ENCODE measurements at places on chromosomes 5 and 9.

DNA sequence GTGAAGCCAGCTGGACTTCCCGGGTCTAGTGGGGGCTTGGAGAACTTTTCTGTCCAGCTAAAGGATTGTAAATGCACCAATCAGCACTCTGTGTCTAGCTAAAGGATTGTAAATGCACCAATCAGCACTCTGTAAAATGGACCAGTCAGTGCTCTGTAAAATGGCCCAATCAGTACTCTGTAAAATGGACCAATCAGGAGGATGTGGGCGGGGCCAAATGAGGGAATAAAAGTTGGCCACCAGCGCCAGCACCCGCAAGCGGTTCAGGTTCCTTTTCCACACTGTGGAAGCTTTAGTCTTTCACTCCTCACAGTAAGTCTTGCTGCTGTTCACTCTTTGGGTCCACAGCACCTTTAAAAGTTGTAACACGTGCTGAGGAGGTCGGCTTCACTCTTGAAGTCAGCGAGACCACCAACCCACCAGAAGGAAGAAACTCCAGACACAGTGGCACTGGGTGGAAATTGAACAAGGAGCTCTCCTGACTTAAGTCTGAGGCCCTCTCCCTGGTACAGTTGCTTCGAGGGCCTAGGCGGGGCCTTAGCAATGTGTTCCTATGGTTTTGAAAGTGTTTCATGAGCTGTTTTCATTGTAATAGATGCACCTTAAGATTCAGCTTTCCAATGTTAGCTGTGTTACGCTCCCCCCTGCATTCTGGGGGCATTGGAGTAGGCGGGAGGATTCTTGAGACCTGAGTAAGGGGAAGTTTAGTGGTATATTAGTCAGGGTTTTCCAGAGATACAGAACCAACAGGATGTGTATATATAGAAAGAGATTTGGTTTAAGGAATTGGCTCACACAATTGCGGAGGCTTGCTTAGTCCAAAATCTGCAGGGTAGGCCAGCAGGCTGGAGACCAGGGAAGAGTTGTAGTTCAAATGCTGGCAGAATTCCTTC lies 21.5 kb upstream of the MYO10 start:
- DNase-seq, result no peak

DNA sequence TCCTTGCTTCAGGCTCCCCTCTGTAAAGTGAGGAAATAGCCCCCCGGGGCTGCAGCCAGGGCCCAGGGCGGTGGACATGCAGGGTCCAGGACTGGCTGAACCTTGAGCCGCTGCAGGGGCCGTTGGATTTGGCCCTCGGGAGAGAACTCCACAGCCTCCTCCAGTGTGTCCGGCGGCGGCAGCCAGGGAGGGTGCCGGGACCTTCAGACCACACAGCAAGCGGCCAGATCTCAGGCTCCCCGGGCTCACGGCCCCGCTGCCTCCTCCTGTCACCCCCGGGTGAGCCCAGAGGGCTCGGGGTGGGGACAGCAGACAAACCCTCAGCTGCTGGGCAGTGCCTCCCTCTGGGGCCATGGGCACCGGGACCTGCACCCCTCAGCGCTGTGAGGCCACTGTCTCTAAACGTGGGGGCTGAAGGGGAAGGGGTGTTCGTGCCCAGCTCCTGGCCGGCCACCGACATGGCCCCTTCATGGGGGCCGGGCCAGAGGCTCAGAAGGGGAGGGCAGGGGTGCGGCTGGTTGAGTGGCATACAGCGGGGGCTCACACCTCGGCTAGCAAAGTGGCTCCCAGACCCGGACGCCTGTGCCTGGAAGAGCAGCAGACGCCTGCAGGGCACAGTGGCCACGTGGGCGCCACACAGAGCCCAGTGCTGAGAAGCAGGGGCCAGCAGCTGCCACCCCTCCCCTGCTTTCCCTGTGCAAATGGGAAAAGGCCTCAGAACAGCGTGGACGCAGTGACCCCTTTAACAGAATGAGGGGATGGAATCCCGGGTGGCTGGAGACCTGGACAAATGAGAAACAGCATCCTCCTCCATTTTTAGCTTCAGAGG lies 19.7 kb downstream of the SLC9A3 start:
- no peak for DNase-seq

DNA sequence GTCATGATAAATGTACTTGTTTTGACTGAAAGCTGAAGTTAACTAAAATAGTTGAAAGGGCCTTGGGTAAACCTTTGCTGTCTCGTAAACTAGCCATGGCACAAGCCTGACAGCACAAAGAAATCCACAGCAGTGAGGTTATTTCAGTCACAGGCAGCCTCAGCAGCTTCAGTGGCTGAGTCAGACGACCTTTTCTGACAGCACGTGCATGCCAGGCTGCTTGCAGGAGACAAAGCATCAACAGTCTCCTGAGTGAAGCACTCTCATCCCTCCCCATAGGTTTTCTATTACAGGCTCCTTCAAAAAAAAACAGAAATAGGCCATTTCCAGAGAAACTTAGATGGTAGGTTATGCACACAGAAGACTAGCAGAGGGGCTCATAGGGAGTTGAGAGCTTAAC lies 34.6 kb downstream of the OXCT1 start:
- no peak for DNase-seq

GRCh38 chr9:110156902-110157301 lies 51.1 kb downstream of the C9orf152 start:
- no peak for DNase-seq

- DNase-seq, result no peak
Observed at GRCh38 chr5:31733371-31733770, 94.4 kb downstream of the PDZD2 start.

DNA sequence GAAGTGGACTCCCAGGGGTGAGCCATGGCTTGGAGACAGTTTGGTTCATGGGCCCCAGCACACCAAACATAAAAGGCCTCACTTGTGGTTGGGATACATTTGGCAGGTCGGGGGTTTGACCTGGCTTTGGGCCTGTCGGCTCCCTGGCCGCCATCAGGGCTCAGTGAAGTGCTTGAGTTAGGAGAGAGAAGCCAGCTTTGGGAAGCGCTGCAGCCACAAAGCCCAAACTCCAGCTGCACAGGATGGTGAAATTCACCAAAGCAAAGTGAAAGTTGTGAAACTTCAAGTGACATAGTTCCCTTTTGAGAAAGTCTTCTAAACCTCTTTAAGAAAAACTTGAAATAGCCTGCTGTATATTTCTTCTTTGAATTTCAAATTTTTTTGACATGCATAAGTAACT lies 27.5 kb downstream of the SLC46A2 start:
- DNase-seq, result no peak

DNA sequence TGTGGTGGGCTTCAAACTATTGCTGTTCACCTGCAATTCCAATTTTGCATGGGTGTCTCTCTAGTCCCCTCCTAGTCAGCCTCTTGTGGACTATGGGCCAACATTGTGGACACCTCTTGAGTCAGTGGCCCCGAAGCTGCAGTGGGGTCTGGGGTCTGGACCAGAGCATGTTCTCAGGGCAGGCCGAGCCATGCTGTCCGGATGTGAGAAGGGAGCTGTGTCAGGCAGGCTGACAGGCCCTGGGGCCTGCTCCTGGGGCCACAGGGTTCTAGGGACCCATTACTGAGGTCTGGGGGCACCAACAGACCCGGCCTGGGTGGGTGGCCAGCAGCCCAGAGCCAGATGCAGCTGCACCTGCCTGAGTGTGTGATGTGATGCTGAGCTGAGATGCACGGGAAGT lies 16.5 kb upstream of the IRX4 start:
- DNase-seq, result no peak

- no peak for DNase-seq
Observed at GRCh38 chr5:23139338-23140171, 286.4 kb upstream of the CDH12 start.

DNA sequence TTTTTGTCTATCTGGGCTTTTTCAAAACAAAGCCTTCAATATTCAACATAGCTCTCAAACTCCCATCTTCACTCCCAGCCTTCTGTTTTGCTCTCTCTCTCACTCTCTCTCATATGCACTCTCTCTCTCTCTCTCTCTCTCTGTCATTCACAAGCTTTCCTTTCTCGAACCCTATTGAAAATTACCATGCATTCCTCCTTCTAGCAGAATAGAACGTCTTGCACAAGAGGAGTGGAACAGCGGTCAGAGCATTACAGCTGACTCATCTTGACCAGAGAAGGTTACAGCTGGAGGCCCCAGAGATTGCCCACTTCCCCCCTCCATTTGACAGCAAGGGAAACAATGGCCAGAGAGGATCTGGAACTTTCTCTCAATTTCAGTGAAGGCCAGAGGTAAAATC lies 51.0 kb upstream of the LIFR start:
- DNase-seq, result no peak

DNA sequence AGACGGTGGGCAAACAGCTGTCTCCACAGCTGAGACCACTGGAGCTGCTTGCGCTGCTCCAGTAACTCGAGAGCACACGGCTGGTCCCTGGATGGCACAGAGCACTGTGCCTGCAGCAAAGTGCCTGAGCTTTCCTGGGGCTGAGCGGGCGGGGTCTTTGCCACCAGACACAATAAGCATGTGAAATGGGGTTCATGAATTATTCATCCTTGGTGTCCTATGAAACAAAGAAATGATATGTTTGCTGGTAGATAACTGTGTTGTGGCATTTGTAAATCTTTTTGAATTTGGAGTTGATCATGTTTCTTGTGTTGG lies 151.7 kb upstream of the MPDZ start:
- DNase-seq, result no peak

- DNase-seq, result no peak
Observed at GRCh38 chr9:135694414-135694813, 4.9 kb downstream of the SOHLH1 start.

- no peak for DNase-seq
Observed at GRCh38 chr5:61831736-61832135, 474.3 kb upstream of the KIF2A start.

GRCh38 chr5:133521801-133522200 lies 90.5 kb downstream of the FSTL4 start:
- DNase-seq, result no peak

GRCh38 chr5:1088726-1089125 lies 23.1 kb downstream of the SLC12A7 start:
- no peak for DNase-seq

DNA sequence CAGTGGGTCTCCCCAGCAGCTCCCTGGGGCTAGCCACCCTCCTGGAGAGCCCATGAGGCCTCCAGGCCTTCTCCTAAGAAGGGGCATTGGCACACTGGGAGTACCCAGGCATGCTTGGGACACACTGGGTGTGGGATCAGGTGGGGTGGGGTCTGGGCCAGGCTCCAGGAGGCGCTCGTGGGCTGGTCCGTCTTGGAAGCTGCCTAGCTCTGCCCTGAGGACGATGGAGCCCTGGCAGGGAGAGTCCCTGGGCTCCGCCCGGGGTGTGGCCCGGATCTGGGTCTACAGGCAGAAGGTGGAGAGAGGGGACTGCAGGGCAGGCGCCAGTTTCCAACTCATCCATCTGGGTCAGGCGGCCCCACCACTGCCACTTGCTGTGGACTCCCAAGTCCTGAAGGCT lies 2.4 kb downstream of the PRRX2 start:
- no peak for DNase-seq

DNA sequence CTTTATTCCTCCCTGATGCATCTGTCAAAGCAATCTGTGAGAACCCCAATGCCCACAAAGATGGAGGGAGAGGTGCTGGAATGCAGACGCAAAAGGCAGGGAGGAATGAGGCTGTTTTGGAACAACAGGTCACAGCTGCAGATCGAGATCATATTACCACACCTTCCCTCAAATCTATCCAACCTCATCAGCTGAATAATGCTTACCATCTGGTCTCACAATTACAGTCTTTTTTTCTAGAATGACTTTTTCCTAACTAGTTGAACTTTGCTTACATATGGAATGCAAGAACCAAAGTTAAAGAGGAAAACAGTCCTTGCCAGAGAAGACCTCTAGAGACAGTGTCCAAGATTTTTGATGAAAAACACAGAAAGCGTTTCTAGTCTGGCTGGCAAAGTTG lies 158.1 kb downstream of the LPAR1 start:
- DNase-seq, result no peak

DNA sequence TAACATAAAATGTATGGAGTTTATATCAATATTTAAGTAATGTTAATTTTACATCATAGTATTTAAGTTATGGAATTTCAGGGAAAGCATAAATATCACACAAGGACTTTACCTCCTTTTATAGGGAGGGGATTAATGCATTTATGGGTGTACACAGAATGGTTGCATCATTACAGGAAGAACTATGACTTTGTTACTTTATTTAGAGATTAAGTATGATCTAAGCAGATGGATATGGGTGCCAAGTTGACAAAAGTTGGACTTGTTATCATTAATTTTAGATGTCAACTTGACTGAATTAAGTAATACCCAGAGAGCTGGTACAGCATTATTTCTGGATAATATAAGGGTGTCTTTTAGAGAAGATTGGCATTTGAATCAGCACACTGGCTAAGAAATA lies 160.5 kb upstream of the CDH10 start:
- no peak for DNase-seq

DNA sequence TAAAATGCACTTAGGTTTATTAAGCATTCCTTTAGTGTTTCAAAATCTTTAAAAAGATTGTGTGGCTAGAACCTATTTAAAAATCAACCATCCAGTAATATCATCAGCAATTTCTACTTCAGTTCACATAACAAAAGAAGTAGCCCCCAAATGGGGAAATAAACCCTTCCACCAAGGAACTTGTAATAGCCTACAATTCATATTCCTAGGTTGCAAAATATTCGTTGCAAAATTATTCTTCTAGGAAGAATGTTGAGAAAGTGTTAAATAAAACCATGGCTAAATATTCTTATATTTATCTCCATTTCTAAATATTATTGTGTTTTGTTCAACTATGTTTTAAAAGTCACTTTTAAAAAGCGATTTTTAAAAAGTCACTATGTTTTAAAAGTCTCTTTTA lies 177.9 kb upstream of the PRLR start:
- DNase-seq, result no peak

DNA sequence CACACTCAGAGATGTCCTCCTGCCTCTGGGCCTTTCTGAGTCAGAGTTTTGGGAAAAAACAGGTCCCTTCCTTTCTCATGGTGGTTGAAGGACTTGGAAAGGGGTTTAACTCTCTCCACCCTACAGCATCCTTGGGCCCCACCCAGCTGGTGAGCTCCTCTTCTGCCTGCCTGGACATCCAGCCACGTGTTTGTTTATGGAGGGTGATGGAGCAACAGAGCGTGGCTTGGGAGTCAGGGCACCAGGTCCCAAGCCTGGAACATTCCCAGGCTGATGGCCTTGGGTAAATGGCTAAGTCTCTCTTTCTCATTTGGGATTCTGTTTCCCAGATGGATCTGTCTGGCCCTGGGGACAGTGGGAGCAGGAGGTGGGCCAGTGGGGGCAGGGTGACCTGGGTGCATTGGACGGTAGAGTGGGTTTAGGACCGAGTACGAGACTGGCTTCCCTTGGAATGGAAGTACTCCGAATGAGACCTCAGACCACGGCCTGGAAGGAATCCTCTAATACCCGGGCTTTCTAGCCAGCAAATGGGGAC lies 141.1 kb upstream of the IRX2 start:
- DNase-seq, result no peak

GRCh38 chr9:69637193-69637816 lies 34.9 kb downstream of the APBA1 start:
- no peak for DNase-seq

GRCh38 chr5:80041527-80041926 lies 6.4 kb downstream of the THBS4 start:
- DNase-seq, result no peak

DNA sequence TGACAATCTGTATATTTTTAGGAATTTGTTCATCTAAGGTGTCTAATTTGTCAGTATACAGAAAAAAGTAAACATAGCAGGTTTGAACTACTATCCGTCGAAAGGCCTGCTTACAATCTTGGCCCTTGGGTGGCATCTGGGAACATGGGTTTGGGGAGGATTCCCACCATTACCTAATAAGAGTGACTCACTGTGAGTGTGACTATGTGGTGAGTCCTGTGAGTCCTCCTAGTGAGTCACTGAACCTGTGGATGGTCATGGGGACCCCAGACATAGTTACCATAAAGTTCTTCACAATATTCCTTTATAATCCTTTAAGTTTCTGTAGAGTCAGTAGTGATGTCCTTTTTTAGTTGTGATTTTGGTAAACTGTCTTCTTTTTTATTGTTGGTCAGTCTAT lies 37.0 kb downstream of the RNF130 start:
- no peak for DNase-seq
